WERI-Rb-1 (cell line): ENCODE measurements at places on chromosomes 1 and 21.

GRCh38 chr1:177984136-177984525 is 14.3 kb upstream of the SEC16B start:
- no peak for DNase-seq

DNA sequence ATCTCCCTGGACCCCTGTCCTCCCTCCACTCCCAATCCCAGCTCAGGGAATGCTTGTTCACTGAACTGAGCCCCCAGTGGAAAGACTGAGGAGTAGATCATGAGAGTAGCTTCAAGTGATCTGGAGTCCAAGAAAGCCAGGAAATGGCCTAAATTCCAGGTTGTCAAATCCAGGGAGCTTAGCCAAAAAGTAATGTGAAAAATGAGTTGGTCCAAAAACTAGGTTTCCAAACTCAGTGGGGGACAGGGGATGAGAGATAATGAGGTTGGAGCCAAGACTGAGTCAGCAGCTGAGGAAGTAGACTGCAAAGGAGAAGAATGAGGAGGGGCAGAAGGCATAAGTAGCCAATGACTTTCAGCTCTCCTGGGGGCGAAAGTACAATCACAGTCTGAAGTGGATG is 284.1 kb upstream of the BEND5 start:
- no peak for DNase-seq

- no peak for DNase-seq
These were observed 9.8 kb downstream of the RPS6KC1 start for GRCh38 chr1:213060836-213061235.

- no peak for DNase-seq
These were observed 48.2 kb upstream of the ADARB1 start for GRCh38 chr21:45026066-45026745.

- DNase-seq, result no peak
These were observed at the start of gene SPRR3 for GRCh38 chr1:153001382-153001781. Gene SPRR3, plus strand, starts transcription at chr1:153001749. Its CDS starts 1,272 bp downstream, at chr1:153003021.

GRCh38 chr1:183039985-183040447 is 16.8 kb downstream of the LAMC1 start:
- no peak for DNase-seq
